CD4-positive, alpha-beta T cell treated with Interleukin-4 for 1 hour (primary cell): ENCODE measurements at places on chromosomes 5 and 9.

- no peak for DNase-seq
Observed at GRCh38 chr5:67610186-67610912, 413.8 kb upstream of the CD180 start.

DNA sequence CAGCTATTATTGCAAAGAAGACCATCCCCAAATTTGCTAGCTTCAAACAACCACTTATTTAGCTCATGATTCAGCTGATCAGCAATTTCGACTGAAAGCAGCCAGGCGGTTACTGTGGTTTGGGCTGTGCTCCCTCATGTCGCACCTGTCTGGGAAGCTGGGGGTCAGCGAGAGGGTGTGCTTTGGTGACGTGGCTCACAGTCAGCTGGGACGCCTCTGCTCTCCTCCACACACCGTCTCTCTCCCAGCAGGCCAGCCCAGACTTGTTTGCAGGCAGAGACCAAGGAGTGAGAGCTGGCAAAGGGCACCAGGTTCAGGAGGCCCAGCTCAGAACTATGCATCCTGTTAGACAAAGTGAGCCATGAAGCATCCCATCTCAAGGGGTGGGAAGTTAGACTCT lies 140.9 kb downstream of the SYK start:
- DNase-seq, result no peak

GRCh38 chr9:84330246-84330645 lies 10.3 kb downstream of the SLC28A3 start:
- no peak for DNase-seq

GRCh38 chr5:174424219-174425053 lies 299.9 kb upstream of the MSX2 start:
- no peak for DNase-seq

DNA sequence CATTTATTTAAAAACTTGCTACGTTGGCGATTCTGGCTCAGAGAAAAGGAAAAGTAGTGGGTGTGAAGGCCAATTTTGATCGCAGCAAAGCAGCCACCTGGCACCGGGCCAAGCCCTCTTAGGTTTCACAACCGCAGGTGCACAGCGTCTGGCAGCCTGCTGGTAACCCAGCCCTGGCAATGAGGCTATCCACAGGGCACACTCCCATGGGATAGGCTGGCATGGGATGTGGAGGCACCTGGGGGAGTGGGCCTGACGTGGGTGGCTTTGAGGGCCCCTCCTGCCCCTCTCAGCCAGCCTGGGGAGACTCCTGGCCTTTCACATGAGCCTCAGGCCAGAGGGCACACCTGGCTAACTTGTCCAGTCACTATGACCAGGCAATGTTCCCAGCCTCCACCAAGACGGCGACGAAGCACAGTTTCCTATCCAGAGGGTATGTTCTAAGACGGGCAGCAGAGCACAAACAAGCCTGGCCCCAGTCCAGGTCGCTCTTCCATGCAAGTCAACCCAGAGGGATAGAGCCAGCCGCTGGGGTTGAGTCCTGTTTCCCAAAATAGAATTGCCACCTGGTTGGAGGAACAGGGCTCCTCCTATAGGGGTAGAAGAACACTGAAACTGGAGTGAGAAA lies 19.0 kb downstream of the CMBL start:
- no peak for DNase-seq
